NCI-H1092 (cell line): ENCODE measurements at places on chromosomes 12 and 14.
A peak's percentile ranks its signal among the peaks of the same experiment; 100 is the strongest.

GRCh38 chr14:72812292-72812851 is 81.5 kb downstream of the DPF3 start:
- no peak for DNase-seq

GRCh38 chr14:99809360-99809759 is 16.1 kb downstream of the EML1 start:
- no peak for DNase-seq

DNA sequence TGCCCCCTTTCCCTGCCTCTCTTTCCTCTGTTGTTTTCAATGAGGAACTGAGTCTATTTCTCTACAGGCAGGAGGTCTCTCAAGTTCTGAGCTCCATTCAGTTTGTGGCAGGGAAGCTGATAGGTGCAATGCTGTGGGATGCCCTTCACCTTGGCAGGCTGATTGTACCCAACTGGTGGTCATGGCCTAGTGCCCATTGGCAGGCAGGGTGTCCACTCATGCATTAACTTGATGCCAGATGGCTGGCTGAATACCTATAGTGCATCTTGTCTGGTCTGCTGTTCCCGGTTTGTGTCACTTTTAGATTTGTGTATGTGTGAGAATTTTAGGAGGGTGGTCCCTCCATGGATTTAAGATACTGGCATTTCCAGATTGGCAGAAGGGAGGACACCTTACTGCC is 20.0 kb upstream of the ITGA5 start:
- DNase-seq, result no peak

GRCh38 chr14:68208218-68208617 is 388.6 kb downstream of the RAD51B start:
- DNase-seq, result no peak

DNA sequence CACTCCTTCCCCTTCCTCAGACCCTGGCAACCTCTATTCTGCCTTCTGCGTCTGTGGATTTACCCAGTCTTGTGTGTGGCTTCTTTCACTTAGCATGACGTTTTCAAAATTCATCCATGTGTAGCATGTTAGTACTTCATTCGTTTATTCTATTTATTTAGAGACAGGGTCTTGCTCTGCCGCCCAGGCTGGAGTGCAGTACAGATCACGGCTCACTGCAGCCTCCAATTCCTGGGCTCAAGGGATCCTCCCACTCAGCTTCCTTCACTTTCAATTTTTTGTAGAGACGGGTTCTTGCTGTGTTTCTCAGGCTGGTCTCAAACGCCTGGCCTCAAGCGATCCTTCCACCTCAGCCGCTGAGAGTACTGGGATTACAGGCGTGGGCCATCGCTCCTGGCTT is 37.0 kb downstream of the B4GALNT3 start:
- DNase-seq, result no peak

DNA sequence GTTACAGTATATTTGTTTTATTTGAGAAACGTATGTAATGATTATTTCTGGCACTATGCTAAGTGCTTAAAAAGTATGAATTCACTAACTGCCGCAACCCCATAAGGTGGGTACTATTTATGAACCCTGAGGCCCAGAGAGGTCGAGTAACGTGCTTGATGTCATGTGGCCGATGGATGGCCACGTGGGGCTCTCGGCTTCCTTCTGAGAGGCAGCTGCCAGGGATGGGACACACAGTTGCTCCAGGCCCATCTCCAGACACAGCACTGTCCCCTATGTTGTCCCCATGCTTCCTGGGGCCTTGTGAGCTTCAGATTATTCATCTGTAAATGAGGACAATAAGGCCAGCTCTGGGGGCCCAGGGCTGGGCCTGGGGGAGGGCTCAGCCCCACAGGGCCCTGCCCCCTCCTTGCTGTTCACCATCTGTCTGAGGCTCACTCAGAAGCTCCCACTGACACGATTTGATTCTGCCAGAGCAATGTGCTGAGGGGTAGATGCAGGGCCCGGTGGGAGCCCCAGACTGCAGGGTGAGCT is 115.0 kb downstream of the CALM1 start:
- DNase-seq, result no peak

DNA sequence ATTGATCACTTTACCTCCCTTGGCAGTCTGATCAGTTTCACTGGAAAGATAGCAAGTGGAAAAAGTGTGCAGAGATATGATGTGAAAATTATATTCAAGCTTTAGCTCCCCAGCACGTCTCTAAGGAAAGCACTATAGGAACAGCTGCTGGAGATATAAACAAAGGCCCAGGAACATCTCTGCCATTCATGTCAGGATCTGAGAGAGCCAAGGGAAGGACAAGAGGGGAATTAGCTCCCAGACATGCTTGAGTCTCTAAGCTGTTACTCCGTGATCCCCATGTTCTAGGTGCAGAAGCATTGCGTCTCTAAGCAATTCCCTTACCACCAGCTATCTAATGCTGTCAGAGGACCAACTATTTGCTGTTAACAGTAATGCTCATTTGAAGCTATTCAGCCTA is 700.2 kb downstream of the DIO2 start:
- no peak for DNase-seq

DNA sequence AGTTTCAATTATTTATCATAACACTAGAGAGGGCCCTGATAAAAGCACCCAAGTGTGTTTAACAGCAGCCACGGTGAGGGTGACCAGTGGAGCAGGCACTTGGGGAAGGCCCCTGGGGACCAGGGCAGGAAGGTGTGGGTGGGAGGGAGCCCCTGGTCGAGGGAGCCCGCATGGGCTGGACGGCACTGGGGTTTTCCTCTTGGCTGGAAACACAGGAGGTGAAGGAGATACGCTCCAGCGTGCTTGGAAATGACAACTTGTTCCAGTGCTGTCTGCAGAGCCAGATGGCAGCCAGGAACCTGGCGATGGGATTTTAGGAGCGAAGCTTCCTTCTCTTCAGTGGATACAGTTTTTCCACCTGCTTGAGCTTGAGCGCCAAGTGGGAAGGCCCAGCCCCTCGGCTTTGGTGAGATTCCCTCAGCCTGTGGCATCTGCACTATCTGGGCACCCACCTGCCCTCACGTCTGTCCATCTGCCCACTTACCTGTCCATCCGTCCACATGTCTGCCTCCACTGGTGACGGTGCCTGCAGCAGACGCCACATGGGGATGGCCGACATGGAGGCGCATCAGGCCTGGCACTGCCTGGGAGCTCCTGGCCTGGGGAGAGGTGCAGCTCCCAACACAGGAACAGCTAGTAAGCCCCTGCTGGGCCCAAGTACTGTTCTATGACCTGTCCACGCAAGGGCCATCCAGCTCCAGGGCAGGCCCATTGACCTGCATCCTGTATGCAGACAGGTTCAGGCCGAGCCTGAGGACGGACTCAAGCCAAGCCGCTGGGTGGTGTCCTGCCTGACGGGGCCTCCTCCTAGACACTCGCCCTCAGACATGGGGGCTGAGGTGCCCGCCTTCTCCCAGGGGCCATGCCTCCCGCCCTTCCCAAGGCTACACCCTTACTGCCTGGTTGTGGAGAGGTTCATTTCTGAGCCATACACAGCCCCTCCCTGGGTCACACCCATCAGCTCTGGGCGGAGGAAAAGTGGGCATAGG is 192.2 kb upstream of the C14orf180 start:
- peak; percentile 30 for DNase-seq

GRCh38 chr12:19144287-19144686 is 14.8 kb downstream of the PLEKHA5 start:
- DNase-seq, result no peak

GRCh38 chr12:29634057-29634456 is 136.6 kb upstream of the OVCH1 start:
- no peak for DNase-seq

- no peak for DNase-seq
Observed at GRCh38 chr12:29858270-29858786, 74.6 kb upstream of the TMTC1 start.

DNA sequence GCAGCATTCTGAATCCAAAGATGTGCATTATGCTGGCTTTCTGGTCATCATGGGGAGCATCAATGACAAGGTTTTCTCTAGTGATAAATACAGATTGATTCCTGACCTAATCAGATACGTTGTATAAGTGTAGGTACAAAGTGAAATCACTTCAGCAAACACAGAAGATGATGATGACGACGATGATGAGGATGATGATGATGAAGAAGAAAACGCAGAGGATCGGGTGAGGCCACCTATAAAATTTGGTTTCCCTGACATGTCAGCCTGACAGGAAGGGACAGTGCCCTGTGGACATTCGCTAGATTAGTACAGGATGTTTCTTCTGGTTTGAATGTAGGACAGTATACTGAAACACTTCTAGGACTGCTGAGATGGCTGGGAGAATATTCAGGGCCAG is 20.2 kb downstream of the RNF34 start:
- no peak for DNase-seq

GRCh38 chr12:96247563-96247962 is 53.4 kb downstream of the ELK3 start:
- DNase-seq, result no peak

GRCh38 chr14:99066378-99066777 is 205.6 kb downstream of the BCL11B start:
- no peak for DNase-seq

GRCh38 chr12:48068457-48068856 is 37.4 kb downstream of the SENP1 start:
- no peak for DNase-seq

DNA sequence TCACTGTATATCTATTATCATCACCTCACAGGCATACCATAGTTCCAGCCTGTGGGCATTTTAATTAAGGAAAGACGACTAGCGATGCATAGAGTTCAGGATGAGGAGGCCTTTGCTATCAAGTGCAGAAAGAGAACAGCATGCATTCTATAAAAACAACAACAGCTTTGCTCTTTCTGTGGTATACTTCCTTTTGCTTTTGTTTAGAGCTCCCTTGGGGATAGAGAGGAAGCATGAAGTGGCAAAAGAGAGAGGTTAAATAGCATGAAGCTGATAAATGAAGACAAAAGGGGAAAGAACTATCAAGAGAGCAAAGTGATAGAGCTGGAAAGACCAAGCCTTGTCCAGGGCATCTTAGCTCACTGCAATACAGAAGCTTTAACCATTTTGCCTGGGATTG is 23.5 kb downstream of the IFNG-AS1 start:
- no peak for DNase-seq

DNA sequence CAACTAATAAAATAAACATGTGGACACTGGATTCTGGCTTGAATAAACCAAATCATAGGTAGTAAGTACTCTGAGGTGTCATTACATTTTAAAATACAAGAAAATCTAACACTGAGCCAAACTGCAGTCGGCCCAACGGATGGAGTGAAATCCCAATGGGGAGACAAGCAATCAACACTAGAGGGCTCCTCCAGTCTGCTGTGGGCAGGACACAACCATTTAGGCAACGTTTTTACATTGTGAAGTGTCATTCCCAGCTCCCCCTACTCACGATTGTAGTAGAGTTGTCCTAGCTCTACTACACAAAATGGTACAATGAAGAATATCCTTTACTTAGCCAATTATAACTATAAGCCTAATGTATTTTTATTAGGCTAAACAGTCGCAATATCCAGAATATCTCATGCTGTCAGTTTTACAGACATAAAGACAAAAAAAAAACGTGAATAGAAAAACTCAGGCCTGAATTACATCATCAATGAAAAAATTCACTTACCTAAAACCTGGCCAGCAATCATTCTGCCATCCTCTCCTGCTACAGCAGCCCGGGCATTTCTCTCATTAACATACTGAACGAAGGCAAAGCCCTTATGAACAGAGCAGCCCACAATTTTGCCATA is 35.7 kb downstream of the HNRNPC start:
- no peak for DNase-seq

- DNase-seq, result no peak
Observed at GRCh38 chr14:94303111-94303510, 10.0 kb upstream of the SERPINA10 start.

DNA sequence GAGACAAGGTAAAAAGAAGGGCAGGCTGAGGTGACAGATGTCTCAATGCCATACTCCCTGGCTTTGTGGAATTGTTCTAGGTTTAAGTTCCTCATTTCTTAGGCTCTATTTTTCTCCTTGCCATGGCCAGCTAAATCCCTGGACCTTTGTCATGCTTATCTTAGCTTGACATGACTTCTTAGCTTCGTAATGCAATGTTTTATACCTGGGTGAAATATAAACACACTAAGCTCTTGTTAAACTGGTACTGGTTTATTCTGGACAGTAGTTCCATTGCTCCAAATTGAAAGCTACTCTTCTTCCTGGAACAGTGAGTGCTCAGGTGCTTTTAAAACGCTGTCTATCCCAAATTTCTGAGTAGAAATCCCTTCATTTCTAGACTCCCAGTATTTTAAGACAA is 17.4 kb upstream of the ARHGAP5 start:
- DNase-seq, result no peak

GRCh38 chr14:77707355-77707723 is 484 bp downstream of the ALKBH1 start:
- DNase-seq, result no peak

DNA sequence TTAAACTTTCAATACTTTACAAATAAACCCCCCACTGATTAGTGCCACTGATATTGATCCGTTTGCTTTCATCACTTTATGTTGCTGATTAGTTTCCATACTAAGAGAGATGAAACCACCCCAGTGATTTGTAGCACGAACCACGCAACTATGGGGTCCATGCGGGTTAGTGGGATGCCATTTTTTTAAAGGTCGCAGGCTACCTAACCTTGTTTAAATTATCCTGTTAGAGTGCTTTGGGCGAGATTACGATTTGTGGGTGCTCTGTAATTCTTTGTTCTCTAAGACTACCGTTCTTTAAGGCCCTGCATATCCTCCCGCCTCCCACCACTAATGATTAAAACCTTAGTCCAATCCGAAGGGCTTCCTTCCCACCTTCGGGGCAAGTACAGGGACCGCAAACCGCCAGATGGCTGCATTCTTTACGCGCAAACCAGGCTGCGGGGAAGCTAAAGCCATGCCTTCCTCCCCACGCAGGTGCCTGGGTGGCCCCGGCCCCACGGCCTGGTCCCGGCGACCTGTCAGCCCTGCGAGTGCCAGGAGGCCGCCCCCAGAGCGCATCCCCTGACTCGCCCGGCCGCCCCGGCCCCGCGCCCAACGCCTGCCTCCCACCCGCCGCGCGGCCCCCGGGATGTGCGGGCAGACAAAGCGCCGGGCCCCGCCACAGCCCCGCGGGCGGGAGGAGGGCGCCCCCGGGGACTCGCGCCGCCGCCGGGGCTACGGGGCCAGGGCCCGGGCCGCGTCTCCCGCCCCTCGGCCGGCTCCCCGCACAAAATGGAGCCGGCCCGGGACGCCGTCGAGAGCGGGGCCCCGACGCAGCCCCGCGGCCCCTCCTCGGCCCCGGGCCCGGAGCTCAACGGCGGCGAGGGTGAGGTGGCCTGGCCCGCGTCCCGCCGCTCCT is 759 bp downstream of the NFYB start:
- no peak for DNase-seq

- no peak for DNase-seq
Observed at GRCh38 chr12:39389399-39390150, 53.3 kb downstream of the KIF21A start.
